ENCODE measurements at places on chromosomes 2 and 18.

DNA sequence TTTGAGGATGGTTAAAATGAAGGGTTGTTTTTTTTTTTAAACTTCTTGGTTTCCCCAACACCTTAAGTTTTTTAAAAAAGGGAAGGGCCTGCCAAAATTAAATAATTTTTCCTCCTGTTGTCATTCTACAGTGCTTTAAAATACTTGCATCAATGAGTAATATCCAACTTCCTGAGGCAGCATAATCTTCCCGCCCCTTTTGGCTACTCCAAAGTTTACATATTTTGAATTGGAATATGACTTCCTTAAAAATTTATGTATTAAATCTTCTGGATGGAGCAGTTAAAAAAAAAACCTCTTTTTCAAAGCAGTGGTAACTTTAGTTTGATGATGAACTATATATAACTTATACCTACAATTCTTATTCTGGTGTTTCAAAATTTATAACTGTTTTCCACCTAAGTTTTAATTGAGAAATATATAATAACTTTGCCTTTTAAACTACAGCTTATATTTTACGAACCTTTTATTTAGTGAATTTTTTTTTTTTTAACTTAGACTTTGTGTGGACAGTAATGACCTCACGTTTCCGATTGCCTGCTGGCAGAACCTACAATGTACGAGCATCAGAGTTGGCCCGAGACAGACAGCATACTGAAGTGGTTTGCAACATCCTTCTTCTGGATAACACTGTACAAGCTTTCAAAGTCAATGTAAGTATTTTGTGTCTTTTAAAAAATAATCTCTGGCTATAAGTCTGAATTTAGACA, 49.8 kb downstream of the PTPN4 start:
- DNase-seq, result peak; percentile 66

DNA sequence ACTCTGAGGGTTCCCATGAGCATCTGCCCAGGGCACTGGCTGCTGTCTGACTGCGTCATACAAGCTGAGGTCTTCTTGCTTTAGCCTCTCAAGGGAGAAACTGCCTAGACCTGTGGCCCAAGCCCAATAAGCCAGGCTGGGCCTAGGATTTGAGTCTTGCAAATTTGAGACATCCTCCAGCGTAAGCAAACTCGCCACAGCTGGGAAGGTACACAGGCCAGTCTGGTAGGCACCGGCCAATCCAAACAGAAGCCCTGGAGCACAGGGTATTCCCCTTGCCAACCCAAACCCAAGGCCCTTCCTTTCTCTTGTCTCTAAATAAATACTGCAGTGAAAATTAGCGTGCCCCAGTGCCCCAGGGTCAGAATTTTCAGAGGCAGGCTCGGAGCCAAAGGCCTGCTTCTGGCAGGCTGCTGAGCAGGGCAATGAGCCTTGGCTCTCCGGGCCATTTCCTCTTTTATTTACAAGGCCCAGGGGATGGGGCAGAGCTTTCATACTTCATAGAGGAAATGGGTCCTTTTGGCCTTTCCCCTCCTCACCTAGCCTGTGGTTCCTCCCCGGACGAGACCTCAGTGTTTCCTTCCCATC, 33.3 kb downstream of the POLR1A start:
- no peak for DNase-seq

DNA sequence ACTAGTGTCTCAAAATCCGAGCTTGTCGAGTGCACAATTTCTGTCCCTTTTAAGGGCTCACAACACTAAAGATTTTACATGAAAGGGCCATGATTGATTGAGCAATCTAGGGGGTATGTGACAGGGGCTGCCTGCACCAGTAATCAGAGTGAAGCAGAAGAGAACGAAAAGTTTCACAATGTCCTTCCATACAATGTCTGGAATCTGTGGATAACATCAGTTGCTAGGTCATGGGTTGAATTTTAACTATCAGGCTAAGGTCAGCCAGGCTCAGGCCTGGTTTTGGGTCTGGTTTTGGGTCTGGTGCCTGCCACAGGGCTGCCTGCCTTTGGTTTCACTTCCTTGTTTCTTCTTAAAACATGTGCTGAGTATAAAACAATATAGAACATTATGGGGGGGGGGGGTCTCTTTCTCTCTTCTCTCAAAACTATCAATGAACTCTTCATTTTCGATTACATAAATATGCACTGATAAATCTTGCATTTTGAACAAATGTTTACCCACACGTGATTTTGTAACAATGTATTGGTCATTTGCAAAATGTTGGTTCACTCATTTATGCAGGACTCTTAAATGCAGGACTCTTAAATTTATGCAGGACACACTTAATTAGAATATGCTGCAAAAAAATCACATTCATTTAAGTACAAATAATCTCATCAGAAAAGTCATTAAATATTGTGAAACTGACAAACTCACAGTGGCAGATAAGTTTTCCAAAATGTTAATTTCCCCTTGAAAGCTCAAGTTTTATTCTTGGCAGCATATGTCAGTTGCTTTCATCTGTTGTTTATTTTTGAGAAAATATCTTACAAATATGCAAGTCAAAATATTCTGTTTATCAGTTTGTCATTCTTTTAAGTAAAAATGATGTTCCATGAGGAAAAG, 290.5 kb upstream of the KYNU start:
- DNase-seq, result no peak

DNA sequence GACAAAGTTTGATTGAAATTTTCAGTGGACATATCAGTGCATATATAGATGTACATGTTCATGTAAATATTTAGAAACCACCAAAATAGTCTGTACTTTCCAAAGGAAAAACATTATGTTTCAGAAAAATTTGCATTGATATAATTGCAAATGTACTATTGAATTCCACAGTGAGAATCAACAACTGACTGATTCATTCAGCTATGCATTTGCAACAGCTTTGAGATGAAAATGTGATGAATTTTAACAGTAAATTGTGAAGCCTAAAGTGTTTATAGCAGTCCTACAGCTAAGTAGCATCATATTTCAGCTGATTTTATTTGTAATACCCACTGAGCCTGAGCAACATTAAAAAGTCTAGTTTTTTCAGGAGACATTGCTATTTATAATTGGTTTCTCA, 1647.4 kb upstream of the DDX18 start:
- no peak for DNase-seq

DNA sequence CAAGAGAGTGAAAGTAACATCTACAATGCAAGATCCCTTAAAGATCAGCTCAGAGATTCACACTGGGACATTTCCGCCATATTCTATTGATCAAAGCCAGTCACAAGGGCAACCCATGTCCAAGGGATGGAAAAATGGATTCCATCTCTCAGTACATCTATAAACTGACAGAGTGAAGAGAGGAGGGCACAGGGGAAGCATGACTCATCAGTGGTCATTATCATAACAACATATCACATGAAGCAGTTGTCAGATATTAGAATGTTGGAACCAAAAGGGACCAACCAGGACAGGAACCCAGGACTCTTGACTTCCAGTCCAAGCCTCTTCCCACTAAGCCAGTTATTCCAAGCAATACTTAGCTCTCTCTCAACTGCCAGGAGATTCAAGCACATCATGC, 54.9 kb upstream of the IGFBP2 start:
- DNase-seq, result no peak

- no peak for DNase-seq
These were observed 24.5 kb downstream of the PRKD3 start for GRCh38 chr2:37300146-37300545.

DNA sequence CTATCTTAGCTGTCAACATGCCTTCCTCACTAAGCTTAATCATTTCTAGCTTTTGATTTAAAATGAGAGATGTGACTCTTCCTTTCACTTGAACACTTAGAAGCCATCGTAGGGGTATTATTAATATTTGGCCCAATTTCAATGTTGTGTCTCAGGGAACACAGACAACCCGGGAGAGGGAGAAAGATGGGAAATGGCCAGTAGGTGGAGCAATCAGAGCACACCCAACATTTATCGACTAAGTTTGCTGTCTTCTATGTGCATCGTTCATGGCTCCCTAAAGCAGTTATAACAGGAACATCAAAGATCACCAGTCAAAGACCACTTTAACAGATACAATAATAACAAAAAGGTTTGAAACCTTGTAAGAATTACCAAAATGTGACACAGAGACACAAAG, 110.2 kb downstream of the OLA1 start:
- DNase-seq, result no peak

- no peak for DNase-seq
These were observed 87.1 kb downstream of the ATP9B start for GRCh38 chr18:79156327-79156726.

DNA sequence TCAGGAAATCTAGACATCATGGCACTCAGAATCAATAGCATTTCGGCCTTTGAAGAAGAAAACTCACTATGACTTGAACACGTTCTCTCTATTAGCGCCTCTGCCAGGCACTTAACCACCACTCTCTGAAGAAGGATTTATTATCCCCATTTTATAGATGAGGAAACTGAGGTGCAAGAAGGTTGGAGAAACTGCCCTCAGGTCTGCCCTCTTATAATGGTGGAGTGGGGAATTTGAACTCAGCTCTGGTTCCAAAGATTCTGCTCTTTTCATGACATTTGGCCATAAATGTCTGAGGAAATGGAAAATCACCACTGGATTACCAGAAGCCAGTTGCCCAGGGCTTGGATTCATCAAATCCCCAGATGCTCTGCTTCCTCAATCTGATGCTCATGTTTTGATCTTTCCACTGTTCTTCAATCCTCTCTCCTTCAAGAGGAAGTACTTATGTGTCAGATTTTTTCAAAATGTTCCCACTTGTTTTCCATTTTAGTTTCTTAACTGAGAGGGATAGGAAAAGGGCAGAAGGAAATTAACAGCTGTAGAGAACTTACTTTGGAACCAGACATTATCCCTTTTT, 68.1 kb downstream of the ANTXR1 start:
- DNase-seq, result no peak

DNA sequence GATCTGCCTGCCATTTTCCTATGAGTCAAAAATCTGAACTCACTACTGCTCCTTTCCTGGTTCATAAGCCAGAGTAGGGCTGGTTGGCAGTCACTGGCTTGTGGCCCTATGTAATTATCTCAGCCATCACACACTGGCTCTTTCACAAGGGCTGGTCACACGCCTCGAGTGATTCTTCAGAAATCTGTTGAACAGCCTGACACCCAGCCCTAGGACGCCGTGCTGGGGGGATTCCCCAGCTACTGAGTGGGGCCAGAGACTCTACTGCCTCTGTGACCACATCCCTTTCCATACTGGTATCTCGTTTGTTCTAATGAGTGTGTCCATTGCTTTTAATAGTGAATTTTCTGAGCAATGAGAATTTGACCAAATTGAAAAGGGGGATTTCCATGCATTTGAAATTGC, 45.8 kb upstream of the RBM44 start:
- no peak for DNase-seq

GRCh38 chr2:30221531-30221930, 9.8 kb upstream of the LBH start:
- no peak for DNase-seq

GRCh38 chr18:51397347-51397962, 200.0 kb upstream of the MEX3C start:
- DNase-seq, result no peak

DNA sequence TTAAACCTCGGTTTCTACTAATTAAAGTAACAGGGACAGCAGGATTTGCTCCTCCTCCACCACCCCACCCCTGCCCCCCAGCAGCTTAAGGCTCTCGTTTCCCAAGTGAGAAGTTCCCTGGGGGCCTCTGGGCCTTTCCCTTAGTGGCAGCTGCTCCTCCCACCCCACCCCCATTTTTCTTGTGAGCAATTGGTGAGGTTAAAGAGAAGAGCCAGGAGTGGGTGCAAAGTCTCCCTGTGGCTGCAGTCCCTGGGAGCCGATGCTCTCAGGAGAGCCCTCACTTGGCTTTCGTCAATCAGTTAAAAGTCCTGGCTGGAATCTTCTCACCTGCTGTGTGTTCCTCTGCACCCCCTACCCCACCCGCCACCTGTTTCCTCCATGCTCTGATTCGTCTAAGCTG, 48.7 kb upstream of the AGAP1 start:
- no peak for DNase-seq

DNA sequence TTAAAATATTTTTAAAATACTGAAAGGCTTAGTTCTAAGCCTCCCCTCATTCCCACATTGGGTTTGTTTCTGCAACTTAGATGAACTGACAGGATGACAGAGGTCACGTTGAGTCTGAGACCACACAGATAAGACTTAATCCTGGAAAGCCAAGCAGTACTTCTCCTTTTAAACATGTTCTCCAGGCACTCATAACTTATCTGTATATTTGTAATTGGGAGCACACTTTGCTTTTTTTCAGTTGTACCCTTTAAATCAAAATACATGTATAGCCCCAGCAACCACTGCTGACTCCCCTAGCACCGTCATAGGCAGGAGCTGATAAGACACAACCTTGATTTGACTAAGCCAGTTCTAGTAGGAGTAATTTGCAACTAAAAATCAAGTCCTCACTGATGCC, 394.8 kb downstream of the PID1 start:
- no peak for DNase-seq

GRCh38 chr2:239247401-239248245, 153.2 kb downstream of the HDAC4 start:
- DNase-seq, result no peak

- DNase-seq, result no peak
These were observed 327.9 kb downstream of the LPIN1 start for GRCh38 chr2:12074126-12074844.

- DNase-seq, result peak; percentile 16
These were observed 55.1 kb downstream of the MREG start for GRCh38 chr2:215958257-215958656.

GRCh38 chr18:44967599-44967998, 286.9 kb downstream of the SETBP1 start:
- no peak for DNase-seq

- no peak for DNase-seq
These were observed 119.8 kb downstream of the BCL2 start for GRCh38 chr18:63199743-63200241.

DNA sequence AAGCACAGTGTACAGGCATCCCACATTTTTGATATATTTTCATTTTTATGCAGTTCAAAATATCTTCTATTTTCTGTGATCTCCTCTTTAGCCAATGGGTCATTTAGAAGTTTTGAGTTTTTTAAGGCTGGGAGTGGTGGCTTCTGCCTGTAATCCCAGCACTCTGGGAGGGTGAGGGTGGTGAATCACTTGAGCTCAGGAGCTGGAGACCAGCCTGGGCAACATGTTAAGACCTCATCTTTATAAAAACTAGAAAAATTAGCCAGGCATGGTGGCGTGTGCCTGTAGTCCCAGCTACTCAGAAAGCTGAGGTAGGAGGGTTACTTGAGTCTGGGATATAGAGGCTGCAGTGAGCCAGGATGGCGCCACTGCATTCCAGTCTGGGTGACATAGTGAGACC, 17.8 kb downstream of the UBR3 start:
- DNase-seq, result no peak

Data from fibroblast of upper back skin (primary cell).